ENCODE measurements at places on chromosomes 6 and 20.

- no peak for DNase-seq
Measured at GRCh38 chr6:43408259-43408658, 19.1 kb upstream of the ABCC10 start.

- DNase-seq: no peak
Measured at GRCh38 chr6:115577270-115577669, 483.4 kb downstream of the FRK start.

DNA sequence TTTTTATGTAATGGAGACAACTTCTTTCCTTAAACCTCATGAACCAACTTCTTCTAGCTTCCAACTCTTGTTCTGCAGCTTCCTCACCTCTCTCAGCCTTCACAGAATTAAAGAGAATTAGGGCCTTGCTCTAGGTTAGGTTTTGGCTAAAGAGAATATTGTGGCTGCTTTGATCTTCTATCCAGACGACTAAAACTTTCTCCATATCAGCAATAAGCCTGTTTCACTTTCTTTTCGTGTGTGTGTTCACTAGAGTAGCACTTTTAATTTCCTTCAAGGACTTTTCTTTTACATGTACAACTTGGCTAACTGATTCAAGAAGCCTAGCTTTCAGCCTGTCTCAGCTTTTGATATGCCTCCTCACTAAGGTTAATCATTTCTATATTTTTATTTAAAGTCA lies 596.1 kb upstream of the NRSN1 start:
- DNase-seq: no peak

DNA sequence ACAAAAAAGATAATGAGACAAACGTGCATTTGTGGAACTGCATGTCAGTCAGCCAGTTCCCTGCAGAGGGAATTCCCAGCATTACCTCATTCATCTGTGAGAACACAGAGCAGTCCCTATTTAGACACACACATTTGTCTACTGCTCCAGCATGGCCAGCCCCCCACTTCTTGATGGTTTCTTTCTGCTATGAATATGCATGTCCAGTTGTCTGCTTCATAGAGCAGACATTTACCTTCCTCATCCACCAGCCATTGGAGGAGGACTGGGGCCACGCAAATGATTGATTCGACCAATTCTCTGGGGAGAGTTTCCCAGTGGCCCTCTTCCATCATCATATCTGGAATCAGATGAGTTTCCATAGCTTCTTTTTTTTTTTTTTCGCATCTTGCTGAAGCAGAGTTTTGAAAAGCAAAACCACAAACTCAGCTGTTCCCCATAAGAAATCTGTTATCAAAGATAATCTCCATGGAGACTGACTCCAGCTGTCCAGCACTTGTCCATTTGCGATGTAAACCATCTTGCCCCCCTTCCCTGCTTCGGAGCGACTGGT lies 11.8 kb downstream of the ENPP1 start:
- DNase-seq: peak; percentile 12

DNA sequence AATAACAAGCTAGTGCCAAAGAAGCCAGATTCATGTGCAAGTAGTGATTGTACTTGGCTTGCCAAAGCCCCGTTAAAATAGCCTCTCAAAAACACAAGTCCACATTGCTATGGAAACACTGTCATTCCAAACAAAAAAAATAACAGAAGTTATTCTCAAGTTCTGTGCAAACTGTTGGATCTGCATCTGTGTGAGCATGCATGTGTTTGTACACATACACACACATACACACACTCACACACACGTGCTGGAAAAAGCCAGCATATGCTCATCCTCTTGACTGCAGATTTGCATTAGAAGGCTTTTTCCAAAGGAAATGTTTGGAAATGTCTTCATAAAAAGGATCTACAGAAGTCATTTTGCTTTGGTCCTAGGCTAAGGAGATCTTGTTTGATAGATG lies 13.4 kb upstream of the CBLN4 start:
- DNase-seq: no peak

DNA sequence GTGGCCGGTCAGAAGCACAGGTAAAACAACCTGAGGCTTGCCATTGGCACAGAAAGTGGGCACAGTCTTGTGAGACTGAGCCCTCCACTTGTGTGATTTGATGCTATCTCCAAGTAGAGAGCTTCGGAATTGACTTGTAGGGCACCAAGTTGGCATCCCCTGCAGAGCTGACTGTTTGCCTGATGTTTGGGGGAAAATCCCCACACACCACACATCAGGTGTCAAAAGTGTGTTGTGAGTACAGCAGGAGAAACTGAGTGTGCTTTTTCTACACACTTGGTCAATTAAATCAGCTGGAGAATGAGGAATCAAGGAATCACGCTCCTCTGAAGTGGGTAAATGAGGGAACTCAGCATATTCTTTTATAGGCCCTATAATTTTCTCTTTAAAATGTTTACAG lies 989 bp downstream of the SERINC3 start:
- DNase-seq: no peak

DNA sequence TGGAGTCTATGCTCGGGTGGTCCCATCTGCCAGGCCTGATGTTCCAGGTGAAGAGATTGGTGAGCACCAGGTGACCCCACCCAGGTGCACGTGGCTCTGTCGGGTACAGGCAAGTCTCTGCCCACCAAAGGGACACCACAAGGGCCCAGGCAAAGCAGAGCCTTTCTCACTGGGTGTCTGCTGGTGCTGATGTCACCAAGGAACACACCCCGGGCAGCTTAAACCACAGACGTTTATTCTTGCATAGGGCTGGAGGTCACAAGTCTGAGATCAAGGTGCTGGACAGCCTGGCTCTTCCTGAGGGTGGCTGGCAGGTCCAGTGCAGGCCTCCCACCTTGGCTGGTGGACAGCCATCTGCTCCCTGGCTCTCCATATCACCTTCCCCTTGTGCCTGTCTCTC lies 100.7 kb upstream of the CD93 start:
- no peak for DNase-seq

DNA sequence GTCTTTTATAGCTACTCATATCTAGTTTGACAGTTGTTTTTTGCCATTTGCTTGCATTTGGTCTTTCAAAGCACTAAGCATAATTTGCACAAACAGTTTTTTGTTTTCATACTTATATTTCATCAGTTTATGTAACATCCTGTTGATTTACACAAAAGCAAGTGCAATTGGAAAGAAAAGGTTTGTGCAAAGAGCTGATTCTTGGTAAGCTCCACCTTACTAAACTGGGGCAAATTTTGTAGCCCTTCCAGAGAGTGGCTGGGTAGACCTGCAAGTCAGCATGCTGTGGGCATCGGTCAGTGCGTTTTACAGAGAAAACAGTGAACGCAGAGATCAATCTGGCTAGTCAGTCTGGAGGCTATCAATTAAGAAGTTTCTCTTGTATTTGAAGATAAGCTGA lies 34.5 kb downstream of the TXLNB start:
- no peak for DNase-seq

GRCh38 chr6:148779142-148779562 lies 32.3 kb downstream of the UST start:
- no peak for DNase-seq

DNA sequence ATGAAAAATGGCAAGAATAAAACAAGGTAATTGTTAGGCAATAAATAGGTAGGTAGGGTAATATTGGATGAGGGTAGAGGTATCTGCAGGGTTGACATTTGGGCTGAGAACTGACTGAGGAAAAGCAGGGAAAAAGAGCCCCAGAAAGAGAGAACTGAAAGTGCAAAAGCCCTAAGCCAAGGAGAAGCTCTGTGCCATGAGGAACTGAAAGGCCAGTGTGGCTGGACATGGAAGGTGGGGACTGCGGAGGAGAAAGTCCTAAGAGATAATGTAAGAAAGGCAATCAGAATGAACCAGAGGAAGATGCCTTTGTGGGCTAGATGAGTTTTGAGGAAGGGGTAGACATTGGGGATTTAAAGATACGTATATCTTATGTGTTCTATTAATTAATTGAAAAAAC lies 9.9 kb upstream of the HIVEP2 start:
- DNase-seq: no peak

GRCh38 chr20:61933481-61933950 lies 132.2 kb downstream of the TAF4 start:
- DNase-seq: no peak
